ENCODE measurements at places on chromosomes 7 and 10.

- no peak for DNase-seq
These were observed 147.3 kb upstream of the CDCA7L start for GRCh38 chr7:22093001-22093400.

GRCh38 chr10:62268027-62268398, 631 bp downstream of the RTKN2 start:
- DNase-seq = no peak

GRCh38 chr10:110865186-110865808, 6.4 kb upstream of the PDCD4 start:
- DNase-seq = peak; percentile 54

DNA sequence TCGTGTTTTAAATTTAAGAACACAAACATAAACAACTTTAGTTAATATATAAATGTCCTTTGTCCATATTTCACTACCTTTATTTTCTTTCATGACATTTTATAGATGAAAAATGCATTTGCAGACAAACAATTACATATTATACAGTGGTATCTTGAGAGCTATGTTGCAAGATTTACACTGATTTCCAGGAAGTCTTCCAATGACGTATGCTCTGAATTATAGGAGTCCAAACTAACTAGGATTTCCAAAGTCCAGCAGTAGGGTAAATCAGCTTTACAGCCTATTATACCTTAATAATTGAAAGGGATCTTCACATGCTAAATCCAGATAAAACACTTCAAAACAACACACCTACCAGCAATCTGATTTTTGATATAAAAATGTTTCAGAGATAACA, 69.4 kb downstream of the HYCC1 start:
- no peak for DNase-seq

GRCh38 chr7:123492485-123492884, 41.9 kb downstream of the IQUB start:
- peak; percentile 0 for DNase-seq

DNA sequence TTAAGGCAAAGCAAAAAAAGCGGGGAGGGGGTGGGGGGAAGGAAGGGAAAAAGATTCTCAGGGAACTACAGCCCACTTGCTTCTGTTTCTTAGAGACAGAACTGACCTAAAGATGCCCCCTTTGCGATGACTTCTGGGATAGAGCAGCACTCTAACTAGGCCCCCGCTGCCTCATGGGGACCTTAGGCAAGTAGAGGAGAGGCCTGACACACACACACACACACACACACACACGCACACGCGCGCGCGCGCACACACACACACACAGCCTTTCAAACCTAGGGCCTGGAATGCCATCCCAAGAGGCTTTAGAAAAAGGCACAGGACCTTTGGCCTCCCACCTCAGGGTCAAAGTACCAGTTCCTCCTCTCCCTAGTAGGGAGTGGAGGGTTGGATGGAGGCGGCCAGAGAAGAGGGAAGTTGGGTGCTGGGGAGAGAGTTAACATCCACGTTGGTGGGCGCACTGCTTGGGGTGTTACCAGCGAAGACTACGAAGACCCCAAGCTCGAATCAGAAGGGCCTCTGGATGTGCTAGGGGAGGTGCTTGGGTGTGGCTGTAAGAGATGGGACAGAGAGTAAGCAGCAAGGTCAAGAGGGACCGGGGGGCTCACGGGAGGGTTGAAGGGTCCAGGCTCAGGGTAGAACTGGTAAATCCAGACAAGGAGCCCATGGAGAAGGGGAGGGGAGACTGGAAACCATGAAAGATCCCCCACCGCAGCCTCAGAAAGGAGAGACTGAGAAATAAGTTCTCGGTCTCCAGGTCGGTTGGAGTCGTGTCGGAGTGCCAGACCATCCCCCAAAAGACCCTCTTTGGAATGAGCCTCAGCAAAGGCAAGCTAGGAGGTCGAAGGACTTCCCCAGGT, 1.2 kb upstream of the COL1A2 start:
- DNase-seq = no peak

DNA sequence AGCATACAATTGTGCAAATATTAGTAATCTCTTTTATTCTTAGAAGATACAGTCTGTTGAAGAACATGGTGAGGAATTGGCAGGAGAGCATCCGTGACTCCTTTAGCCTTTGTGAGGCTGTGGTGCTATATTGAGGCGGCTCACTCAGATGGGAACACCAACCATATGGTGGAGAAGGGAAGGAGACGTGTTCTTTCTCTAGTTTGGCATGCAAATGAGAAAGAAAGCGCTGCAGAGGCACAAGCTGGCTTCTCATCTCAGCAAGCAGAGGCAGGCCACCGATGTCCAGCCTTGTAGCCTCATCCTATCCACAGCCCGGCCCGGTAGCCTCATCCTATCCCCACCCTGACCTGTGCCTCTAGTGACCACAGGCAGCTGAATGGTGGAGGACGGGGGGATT, 288.3 kb downstream of the CAMK1D start:
- no peak for DNase-seq

DNA sequence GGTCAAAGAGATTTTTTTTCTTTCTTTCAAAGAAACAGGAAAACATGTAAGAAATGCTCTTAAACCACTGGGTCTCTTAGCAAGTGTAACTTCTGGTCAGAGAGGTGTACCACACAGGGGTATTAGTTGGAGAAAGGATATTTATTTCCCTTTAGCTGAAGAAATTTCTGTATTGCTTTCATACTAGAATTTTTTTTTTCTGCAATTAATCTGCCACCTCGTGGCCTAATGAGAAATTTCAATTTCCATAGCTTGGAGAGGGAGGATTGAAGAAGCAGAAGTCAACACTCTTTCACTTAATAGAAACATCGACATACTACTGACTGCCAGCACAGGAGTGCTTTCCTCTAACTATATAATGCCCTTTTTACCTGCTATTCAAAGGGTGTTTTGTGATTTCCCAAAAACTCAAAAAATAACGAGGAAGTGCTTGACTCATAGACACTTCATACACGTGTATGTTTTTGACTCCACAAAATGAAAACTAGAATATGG, 177.6 kb upstream of the NAMPT start:
- peak; percentile 32 for DNase-seq

GRCh38 chr10:132328738-132329137, 3.3 kb upstream of the LRRC27 start:
- DNase-seq = no peak

GRCh38 chr10:1203216-1203615, 147.0 kb downstream of the WDR37 start:
- DNase-seq = no peak

DNA sequence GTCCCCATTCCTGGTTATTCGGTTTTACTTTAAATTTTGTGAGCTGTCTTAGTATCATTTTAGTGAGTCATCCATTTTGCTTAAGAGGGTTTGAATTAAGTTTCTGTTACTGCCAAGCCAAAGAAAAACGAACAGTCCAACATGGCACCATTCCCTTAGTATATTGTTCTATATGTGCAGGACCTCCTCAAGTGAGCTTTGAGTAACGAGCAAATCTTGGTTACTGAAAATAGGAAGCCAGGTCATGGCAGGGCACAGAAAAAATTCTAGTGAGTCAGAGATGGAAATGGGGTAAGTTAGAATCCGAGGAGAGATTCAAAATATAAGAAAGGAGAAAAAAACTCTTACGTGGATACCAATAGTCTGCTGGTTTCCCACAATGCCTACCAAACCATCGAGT, 292.9 kb downstream of the BAMBI start:
- no peak for DNase-seq

DNA sequence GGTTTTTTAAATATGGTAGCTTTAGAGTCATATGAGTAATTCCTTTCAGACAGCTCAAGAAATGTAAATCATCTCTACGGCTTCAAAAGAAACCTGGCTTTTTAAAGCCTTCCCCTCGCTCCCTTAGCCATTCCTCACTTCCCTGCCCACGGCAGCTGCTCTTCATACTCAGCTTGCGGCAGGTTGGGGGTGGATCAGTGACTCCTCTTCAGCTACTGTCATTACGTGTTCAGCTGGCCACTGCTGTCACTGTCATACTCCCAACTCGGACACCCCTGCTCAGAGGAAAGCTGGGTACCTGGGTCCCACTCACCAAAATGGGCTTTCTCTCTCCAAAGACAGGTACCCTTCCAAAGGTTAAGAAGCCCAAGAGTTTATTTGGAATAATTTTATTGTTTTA, 6.6 kb downstream of the YWHAG start:
- DNase-seq = no peak

- no peak for DNase-seq
These were observed 124.2 kb downstream of the GNAT3 start for GRCh38 chr7:80387634-80388193.

GRCh38 chr10:77501152-77501845, 136.3 kb downstream of the KCNMA1 start:
- peak; percentile 93 for DNase-seq

DNA sequence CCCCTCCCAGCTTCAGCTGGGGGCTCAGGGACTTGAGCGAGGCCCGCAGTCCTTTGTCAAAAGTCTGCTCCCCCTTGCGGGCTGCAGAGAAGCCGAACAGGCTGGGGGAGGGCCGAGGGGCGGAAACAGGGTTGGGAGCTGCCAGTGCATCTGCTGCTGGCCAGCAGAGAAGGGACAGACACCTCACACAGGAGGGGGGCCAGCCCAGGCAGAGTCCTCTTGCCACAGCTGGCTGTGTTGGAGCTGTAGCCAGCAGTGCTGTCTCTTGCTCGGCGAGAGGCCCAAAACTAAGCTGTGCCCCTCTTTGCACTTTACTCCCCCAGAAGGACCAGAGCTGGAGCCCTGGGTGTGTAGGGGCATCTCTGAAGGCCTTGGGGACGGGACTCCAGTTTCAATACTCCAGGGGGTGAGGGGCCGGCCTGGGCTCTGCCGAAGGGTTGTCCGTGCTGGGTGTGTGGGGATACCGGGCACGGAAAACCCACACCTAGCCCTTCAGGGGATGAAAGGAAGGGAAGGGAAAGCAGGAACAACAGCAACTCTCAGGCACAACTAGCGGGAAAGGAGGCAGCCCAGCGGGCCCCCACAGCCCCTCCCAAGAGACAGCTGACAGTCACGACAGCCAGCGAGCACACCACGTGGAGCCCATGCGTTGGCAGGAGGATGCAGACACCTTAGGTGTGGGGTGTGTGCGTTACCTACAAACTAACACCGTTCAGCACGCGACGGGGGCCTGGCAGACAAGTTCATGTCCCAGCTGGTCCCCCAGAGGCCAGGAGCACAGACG, 17.8 kb downstream of the YKT6 start:
- DNase-seq = no peak

DNA sequence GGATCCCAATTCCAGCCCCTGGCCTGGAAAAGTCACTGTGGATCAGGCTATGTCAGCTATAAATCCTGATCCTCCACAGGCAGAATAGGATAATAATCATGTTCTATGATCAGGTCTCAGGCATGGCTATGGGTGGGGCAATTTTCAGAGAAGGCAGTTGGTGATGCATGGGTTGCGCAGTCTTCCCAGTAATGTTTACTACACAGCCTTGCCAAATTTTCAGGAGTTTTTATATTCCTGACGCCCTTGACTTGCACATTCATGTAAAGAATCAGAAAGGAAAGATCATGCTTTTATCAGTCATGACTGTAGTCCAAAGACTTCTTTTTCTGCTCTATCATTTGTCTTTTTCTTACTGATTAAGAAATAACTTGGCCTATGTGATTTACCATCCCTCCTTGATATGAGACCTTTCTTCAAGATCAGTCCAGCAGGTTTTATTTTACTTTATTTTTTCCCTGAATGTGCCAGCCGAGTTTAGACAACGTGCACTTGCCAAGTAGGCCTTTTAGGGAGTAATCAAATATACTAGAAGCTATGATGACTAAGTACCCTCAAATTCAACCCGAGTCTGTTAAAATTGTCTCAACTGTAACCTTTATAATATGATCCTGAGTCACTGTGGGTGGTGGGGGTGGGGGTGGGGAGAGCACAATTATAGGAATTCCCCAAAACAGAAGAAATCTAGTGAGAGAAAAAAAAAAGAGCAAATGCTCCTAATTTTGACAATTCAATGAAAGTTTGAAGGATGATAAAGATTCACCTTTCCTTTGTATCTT, 31.9 kb downstream of the ARL4A start:
- DNase-seq = peak; percentile 85

DNA sequence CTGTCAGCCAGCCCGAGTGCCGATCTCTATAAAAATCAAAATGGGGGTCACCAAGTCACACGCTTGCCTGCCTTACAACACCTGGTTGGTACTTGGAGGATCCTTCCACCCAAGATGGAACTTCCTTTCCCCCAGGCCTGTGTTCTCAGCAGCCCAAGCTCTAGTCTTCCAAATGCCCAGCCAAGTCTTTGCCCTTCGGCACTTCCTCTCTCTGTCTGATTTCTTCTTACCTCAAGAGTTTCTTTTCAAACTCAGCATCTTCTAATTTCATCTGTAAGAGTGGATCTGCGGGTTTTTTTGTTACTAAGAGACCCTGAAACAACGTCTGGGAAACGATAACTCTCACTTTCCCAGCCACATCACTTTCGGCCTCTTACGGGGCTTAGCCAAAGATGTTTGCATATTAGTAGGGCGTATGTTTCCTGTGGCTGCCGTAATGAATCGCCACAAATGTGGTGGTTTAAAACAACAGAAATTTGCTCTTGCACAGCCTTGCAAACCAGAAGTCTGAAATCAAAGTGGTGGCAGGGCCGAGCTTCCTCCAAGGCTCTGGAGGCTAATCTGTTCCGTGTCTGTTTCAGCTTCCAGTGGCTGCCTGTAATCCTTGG, 219.9 kb downstream of the TCF7L2 start:
- no peak for DNase-seq

DNA sequence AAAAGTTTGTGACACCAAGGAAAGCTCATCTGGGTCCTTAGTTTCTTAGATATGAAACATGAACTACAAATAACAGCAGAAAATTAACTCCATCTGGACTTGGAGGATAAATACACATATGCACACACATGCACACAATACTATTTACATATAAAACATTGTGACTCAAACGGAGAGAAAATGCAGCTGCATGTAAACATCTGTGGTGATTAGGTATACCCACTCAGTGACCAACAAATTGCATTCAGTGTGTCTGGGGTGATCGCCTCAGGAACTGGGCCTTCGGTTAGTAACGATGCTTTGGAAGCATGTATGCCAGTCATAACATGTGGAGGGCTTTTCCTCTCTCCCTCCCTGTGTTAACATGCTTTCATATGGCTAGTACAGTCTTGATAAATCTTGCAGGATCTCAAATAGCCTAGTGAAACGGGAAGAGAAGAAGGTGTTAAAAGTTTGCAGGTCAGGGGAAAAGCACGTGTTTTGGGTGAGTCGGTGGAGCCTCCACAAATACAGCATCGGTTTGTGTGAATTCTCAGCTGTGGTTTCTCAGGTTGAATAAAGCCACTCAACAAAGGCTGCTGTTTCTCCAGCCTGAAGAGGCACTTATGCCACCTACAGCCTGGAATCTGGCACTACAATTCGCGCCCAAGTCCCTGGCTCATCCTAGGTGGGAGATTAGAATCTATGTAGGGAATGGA, 8.7 kb upstream of the GLRX3 start:
- DNase-seq = no peak

- no peak for DNase-seq
These were observed 21.6 kb upstream of the ASL start for GRCh38 chr7:66054063-66054462.

GRCh38 chr7:132558815-132559214, 17.5 kb downstream of the PLXNA4 start:
- no peak for DNase-seq

DNA sequence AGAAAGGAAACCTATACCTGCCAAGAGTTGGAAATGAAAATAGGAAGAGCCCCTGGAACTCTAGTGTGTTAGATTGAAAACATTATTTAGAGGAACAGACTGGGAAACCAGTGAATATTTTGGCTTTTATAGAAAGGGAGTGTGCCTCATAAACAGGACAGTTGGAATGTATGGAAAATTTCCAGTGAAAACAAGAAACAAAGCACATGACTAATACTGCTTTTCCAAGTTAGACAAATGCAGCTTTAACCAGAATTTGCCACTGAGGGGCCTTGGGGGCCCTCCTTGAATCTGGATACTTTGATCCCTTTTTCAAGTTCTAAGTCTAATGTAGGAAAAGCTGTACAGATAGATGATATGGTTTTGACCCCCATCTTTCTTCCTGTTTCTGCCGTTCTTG, 21.2 kb downstream of the ITGB8 start:
- peak; percentile 42 for DNase-seq

Data from stromal cell of bone marrow (primary cell).